GM19239 (cell line): ENCODE measurements at places on chromosomes 6 and 20.

GRCh38 chr20:25274481-25274880 lies 26.6 kb downstream of the PYGB start:
- no peak for DNase-seq

- no peak for DNase-seq
Measured at GRCh38 chr20:3553663-3554062, 82.8 kb downstream of the ATRN start.

GRCh38 chr6:79196912-79197311 lies 37.6 kb downstream of the HMGN3 start:
- DNase-seq, result no peak

- no peak for DNase-seq
Measured at GRCh38 chr6:73299151-73299971, 36.4 kb upstream of the KHDC1 start.

- DNase-seq, result no peak
Measured at GRCh38 chr6:1716396-1716795, 106.7 kb downstream of the FOXC1 start.

DNA sequence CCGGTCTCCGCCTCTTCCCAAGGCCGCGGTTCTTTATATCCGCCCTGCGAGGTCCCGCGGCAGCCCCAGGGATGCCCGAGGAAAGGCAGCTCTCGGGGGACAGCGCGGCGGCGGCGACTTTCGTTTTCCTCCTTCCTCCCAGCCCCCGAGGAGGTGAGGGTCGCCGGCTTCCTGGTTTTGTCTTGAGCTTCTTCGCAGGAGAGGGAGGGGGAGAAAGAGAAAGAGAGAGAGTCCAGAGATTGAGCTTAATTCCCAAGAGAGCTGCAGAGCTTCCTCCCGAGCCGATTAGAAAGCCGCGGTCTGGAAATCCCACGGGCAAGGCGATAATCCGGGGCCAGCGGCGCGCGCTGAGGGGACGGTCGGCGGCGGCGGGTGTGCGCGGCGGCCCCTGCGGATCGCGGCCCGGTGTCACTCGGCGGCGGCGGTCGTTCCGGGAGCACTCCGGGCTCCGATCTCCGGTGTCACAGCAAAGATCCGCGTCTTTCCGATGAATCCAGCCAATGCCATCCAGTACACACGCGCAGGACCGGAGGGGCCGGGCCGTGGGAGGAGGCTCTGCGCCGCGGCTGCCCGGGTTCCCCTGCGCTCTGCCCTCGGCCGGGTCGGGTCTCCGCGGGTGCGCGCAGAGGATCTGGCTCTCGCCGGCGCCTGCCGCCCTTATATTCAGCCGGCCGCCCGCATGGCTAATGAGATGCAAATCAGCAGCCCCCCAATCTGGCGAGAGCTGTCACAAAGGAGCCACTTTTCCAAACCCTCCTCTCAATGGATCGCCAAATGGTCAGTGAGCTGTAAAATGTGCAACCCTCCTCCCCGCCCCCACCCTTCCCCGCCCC lies at the start of gene DLL1:
Gene DLL1 (minus strand): TSS at position 783 of the 833 bp plus-strand sequence. CDS start 939 bp downstream, outside the sequence.
- no peak for DNase-seq

GRCh38 chr6:6890400-6890858 lies 217.3 kb upstream of the RREB1 start:
- no peak for DNase-seq

DNA sequence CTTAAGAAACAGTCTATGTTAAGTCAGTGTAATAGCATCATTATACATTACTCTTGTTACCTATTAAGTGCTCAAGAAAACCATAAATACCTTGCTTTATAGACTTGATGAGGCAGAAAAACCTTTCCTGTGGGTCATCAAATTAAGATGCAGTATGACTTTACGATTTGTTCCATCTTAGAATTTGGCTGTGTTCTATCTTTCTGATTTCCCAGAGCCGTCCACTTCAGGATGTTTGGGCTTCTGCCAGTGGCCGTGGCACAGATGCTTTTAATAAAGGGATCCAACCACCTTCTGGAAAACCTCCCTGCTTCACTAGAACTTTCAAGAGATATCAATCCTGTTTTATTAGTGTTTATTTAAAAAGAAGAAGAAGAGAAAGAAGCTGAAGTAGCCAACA lies 71.2 kb downstream of the PDE7B start:
- no peak for DNase-seq

- DNase-seq, result no peak
Measured at GRCh38 chr20:2783908-2784566, 16.4 kb downstream of the CPXM1 start.

- DNase-seq, result no peak
Measured at GRCh38 chr6:85192186-85192585, 257.7 kb upstream of the NT5E start.

DNA sequence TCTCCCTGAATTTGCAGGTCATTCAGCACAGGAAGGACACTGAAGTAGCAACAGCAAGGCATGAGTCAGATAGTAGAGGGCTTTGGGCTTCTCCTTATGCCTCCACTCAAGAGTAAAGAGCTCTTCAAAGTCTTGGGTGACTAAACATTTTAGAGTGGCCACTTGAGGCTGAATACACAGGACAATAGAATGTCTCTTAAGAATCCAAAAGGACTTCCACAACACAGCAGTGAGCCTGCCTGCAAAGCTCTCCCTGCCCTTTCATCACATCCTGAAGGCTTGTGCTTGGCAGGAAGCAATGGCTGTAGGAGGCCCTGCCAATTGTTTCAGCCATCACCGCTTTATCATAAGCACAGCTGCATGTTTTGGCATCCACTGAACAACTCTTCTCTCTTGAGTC lies 36.8 kb downstream of the FOXQ1 start:
- no peak for DNase-seq

GRCh38 chr6:24910961-24911725 lies 24.6 kb downstream of the RIPOR2 start:
- no peak for DNase-seq
